ENCODE measurements at places on chromosomes 2 and 18. TPM values are rescaled to one million over a fixed set of nuclear protein-coding genes. Genes with fewer than 3 reads are reported as not detected.

The ZEB2 gene
- 76.5 TPM for total RNA-seq

The NAPG gene
- total RNA-seq, result 38.5 TPM

The DPP10 gene
- not detected for total RNA-seq

The TEX44 gene
- total RNA-seq, result not detected

The SCN3A gene
- total RNA-seq, result 2.6 TPM

The LRRTM1 gene
- total RNA-seq, result 0.64 TPM

The ASIC4 gene
- not detected for total RNA-seq

The OR6B2 gene
- total RNA-seq, result not detected

The SLC5A7 gene
- 0.14 TPM for total RNA-seq

The LRATD1 gene
- 2.9 TPM for total RNA-seq

The OSGEPL1 gene
- total RNA-seq, result 10.1 TPM

The ANKRD53 gene
- total RNA-seq, result 0.88 TPM

The ST6GAL2 gene
- total RNA-seq, result 0.20 TPM

The WNT10A gene
- not detected for total RNA-seq

The SERPINB12 gene
- not detected for total RNA-seq

The TDRD15 gene
- not detected for total RNA-seq

The TTR gene
- 1.6 TPM for total RNA-seq

The KCNS3 gene
- total RNA-seq, result 1.6 TPM

Measured in heart right ventricle (tissue), 16 donors.